ENCODE measurements at places on chromosomes 12 and 14.
A peak's percentile ranks its signal among the peaks of the same experiment; 100 is the strongest.

GRCh38 chr14:69441948-69442347 lies 42.6 kb upstream of the PLEKHD1 start:
- DNase-seq: no peak

DNA sequence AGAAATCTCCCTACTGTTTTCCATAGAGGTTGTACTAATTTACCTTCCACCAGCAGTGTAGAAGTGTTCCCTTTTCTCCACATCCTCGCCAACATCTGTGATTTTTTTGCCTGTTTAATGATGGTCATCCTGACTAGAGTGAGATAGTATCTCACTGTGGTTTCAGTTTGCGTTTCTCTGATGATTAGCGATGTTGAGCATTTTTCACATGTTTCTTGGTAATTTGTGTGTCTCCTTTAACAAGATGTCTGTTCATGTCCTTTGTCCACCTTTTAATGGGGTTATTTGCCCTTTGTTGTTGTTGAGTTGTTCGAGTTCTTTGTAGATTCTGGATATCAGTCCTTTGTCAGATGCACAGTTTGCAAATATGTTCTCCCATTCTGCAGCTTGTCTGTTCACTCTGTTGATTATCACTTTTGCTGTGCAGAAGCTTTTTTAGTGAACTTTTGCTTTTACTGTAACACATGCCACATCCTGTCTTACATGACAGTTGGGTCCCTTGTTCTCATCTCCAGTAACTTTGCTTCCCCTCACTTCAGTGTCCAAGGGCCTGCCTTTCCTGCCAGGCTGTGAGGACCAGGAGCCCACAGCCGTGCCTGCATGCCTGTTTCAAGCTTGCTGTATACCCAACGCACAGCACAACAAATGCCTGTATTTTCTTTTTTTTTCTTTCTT lies 64.9 kb downstream of the SPRING1 start:
- DNase-seq: no peak

GRCh38 chr12:126676434-126676833 lies 1590.5 kb upstream of the TMEM132C start:
- DNase-seq: no peak

- DNase-seq: no peak
Observed at GRCh38 chr14:25626986-25627385, 577.0 kb upstream of the STXBP6 start.

GRCh38 chr12:26214121-26214520 lies 18.7 kb downstream of the SSPN start:
- DNase-seq: no peak

GRCh38 chr14:64654901-64655300 lies 49.3 kb upstream of the PLEKHG3 start:
- no peak for DNase-seq

- DNase-seq: no peak
Observed at GRCh38 chr14:38171197-38171596, 36.5 kb upstream of the SSTR1 start.

- DNase-seq: no peak
Observed at GRCh38 chr12:123898673-123899072, 74.0 kb downstream of the CCDC92 start.

GRCh38 chr14:30389134-30389876 lies 169.7 kb upstream of the G2E3 start:
- no peak for DNase-seq

DNA sequence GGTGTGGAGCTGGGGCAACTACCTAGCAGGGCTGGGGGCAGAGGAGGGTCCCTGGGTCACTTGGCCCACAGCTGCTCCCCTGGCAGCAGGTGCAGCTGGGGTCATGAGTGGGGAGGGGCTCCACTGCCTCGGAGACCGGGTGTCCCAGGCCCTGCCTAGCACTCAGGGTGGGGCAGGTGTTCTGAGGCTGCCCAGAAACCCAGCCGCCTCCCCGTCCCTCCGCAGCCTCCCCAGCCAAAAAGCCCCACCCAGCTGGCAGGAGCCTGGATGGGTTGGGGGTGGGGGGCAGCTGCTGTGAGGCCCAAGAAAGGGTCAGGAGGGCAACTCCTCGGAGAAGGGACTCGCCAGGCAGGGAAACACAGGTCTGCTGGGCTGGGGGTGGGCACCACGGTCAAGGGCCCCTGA lies 11.2 kb downstream of the AHNAK2 start:
- no peak for DNase-seq

- no peak for DNase-seq
Observed at GRCh38 chr12:114744691-114745090, 60.7 kb upstream of the TBX3 start.

DNA sequence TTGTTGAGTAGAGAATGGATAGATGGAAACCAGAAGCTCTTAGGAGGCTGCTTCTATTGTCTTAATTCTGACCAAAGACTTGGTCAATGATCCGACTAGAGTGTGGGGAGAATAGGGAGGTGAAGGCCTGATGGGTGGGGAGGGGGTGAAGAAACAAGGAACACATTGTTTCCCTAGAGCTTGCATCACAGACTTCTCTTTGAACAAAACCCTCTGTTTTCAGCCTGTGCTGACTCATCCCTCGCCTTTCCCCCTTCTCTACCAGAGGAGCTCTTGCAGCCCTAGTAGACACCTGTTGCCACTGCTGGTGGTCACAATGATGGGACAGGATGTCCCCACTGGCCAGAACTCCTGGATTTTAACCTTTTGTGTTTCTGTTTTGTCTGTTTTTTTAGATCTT lies 46.8 kb upstream of the CISTR start:
- no peak for DNase-seq

DNA sequence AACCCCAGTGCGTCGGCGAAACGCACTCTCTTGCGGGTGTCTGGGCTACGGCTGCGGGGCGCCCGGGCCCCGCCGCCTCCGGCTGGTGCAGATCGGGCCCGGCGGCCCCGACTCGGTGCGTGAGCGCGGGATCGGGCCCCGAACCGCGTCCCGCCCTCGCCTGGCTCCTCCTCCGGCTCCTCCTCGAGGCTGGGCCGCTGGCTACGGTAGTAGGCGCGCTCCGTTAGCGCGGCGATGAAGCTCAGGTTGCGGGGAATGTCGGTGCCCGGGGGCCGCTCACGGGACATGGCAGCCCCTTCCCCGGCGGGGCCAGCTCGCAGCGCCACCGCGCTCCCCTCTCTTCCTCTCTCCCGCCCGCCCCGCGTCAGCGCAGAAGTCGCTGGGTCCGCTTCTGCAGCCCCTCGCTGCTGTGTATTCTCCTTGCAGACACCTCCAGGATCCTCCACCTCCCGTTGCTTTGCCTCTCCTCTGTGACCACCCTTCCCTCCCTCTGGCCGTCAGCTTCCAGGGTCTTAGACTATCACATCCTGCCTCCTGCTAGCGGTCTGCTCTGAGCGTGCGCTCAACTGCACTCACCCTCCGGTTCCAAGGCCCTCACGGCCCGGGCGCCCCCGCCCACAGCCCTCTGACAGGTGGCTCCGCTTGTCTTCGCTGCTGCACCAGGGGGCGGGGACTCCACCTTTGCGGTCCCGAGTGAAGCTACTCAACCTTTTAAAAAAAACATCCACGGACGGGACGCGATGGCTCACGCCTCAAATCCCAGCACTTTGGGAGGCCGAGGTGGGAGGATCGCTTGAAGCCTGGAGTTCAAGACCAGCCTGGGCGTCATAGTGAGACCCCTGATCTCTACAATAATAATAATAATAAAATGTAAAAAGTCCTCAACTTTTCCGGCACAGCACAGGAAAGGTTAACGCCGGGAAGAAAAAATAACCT lies at the start of gene PPP1R3E:
Gene PPP1R3E (minus strand): TSS at position 570 of the 936 bp plus-strand sequence. CDS start 283 bp downstream, at position 287.
- DNase-seq: peak; percentile 74

DNA sequence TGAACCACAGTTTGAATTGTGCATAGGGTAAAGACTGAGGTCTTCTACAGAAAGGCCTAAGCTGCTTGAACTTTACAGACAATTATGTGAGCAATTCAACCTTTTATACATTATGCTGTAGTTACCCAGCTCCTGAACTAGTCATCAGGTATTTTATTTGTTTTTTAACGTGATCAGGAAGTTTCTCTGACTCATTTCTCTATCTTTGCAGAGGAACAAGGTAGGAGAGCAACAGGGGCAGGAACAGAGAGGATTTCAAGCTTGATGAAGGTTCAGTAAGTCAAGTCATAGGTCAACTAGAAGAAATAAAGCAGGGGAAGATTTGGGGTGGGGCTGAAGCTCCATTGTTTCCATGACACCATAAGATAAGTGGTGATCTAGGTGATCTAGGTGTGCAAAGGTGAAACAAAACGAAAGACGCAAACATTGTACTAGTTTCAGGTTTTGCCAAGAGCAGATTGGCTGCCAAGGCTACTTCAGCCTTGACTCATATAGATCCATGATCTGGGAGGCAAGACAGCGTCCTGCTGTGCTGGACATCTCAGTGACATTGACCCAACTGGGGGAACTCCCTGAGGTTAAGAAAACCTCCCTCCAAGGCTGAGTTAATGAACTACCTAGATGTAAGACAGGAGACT lies 198.1 kb downstream of the DAD1 start:
- DNase-seq: no peak

DNA sequence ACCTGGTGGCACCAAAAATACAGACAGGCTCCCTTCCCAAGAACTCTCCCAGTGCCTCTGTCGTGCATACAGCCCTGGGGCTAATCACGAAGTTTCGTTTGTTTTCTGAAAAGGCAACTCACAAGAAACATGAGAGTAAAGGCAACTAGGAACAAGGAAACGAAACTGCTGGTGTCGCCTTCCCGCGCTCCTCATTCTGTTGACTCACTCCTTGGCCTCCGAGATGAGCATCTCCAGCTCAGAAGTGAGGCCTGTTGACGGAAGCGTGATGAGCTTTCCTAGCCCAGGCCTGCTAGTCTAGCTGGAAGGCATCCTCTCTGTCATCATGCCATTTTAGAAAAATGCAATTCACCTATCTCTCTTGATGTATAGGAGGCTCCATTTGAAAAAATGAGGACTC lies 50.5 kb downstream of the TTC9 start:
- DNase-seq: no peak

Data from effector memory CD8-positive, alpha-beta T cell (primary cell).